ENCODE measurements at places on chromosomes 5 and 9. TPM values are rescaled to one million over a fixed set of nuclear protein-coding genes. Genes with fewer than 3 reads are reported as not detected.

The RPP25L gene
- 4.2 TPM for total RNA-seq

The SPINK1 gene
- total RNA-seq = under 0.01 TPM

The LCP2 gene
- total RNA-seq = 0.98 TPM

The KIAA1191 gene
- total RNA-seq = 76.7 TPM

The TRPM3 gene
- total RNA-seq = 22.1 TPM

The OR13C9 gene
- total RNA-seq = not detected

The HMMR gene
- 2.2 TPM for total RNA-seq

The PTGES gene
- total RNA-seq = 2.0 TPM

The JAKMIP2 gene
- total RNA-seq = 49.7 TPM

The FOXD4L3 gene
- not detected for total RNA-seq

The CCNI2 gene
- under 0.01 TPM for total RNA-seq

The CCDC171 gene
- total RNA-seq = 21.1 TPM

The ECM2 gene
- total RNA-seq = 5.2 TPM

The IRX4 gene
- not detected for total RNA-seq

The SLCO4C1 gene
- total RNA-seq = 0.49 TPM

The FBP1 gene
- not detected for total RNA-seq

The LHX2 gene
- 106 TPM for total RNA-seq
